HT1080 (cell line): ENCODE measurements at places on chromosomes 1 and 21.
A peak's percentile ranks its signal among the peaks of the same experiment; 100 is the strongest.

DNA sequence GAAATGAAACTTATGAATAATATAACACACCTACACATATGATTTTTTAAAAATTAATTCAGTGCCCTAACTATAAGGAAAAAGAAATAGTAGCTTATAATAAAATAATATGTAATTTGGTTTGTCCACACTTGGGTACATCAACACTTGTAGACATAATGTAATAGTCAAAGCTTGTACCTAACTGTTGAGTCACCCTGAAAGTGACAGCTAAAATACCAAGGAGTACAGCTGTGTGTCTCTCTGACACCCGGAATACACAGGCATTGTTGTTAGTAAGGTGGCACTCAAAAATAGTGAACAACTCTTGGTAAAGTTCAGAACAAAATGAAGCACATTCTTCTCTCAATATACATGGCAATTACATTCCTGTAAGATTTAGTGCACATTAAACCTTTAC is 243.4 kb downstream of the TRABD2B start:
- DNase-seq = no peak

GRCh38 chr1:177966199-177966598 is 3.7 kb downstream of the SEC16B start:
- peak; percentile 26 for DNase-seq

- no peak for DNase-seq
Observed at GRCh38 chr1:172298911-172299310, 121.6 kb upstream of the C1orf105 start.

DNA sequence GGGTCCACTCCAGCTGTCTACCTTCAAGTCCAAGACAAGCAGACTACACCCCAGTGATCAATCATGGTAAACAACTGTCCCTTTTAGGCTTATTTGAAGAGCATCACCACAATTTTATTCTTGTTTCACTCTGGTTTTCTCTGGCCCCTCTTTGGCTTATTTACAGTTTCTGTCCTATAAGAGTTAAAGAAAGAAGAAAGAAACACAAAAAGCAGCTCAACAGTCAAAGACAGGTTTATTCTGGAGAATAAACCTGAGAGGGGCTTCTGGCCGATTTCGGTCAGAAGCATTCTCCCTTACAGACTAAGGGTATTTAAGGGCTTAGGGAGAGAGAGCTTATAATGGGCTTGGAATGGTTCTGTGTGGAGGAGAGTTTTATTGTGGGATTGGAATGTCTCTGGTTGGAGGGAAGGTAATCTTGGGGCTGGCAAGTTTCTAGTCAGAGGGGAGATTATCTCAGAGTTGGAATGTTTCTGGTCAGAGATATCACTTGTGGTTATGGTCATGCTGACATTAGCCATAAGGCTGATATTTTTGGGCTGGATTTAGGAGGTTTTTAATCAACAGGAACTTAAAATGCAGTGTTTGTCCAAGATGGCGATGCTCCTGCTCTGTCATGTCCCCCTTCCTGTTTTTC is 161.0 kb downstream of the URB2 start:
- no peak for DNase-seq

GRCh38 chr1:19918057-19918456 is 5.4 kb downstream of the PLA2G2E start:
- DNase-seq = peak; percentile 64

DNA sequence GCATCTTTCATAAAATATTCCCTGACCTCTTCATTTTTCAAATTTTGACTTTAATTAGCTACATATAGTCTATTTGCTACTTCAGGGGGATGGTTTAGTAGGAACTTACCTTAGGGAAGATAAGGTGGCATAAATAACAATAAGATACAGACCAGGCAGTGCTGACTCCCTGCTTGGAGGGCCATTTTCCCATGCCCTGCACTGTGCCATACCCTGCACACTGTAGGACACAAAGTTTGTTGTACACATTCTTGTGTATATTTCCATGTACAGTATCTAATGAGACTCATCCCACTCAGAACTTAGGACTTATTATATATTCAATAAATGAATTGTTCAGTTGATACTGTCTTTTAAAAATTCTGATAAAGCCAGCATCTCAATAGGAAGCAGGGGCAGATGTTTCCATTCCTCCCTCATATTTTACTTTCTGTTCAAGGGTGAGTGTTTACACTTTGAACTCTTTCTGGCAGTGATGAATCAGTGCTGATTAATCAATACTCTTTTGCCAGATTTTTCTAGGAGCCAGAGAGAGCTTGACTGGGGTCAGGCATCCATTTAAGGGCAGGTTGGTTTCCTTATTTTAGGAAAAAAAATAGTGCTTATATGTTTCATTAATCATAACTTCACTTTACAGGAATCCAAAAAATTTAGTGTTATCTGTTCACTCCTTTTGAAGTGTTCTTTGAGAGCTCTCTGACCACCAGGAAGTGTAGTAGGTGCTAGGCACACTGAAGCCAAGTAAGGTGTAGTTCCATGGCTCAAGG is 30.6 kb downstream of the MPZL1 start:
- peak; percentile 8 for DNase-seq

GRCh38 chr1:227437495-227438008 is 119.3 kb upstream of the CDC42BPA start:
- peak; percentile 70 for DNase-seq

DNA sequence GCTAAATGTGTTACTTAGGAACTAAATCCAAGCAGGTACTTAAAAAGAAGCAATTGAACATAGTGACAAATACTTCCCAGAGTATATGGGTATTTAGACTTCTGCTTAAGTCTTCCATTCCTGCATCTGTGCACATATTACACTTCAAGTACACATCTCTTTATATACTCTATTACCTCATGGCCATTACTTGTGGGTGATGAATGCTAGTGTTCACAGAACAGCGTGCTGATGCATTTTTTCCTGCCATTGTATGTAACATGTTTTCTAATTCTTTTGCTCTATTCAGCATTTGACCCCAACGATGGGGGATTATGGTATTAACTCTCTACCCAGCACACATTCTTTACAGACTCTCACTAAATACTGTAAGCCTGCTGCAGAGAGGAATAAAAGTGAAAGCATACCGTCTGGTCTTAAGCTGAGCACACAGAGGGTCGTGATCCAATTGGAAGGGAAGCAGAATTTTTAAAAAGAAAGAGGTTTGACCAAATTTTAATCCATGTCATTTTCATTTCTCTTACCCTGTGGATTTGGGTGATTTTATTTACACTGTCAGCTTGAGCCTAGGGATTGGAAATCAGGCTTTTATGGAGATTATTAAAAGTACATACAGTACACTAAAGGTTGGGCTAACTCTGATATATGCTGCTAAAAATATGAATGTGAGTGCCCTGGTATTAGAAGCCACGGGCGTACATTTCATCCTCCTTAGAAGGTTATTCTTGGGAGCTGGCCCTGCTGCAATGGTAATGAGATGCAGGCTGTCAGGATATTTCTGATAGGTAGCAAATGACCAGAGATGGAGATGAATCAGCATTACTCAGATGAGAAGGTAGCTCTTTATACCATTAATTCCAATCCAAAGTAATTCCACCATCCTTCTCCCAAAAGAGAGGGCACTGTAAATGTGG is 95.5 kb upstream of the PROX1 start:
- DNase-seq = no peak

DNA sequence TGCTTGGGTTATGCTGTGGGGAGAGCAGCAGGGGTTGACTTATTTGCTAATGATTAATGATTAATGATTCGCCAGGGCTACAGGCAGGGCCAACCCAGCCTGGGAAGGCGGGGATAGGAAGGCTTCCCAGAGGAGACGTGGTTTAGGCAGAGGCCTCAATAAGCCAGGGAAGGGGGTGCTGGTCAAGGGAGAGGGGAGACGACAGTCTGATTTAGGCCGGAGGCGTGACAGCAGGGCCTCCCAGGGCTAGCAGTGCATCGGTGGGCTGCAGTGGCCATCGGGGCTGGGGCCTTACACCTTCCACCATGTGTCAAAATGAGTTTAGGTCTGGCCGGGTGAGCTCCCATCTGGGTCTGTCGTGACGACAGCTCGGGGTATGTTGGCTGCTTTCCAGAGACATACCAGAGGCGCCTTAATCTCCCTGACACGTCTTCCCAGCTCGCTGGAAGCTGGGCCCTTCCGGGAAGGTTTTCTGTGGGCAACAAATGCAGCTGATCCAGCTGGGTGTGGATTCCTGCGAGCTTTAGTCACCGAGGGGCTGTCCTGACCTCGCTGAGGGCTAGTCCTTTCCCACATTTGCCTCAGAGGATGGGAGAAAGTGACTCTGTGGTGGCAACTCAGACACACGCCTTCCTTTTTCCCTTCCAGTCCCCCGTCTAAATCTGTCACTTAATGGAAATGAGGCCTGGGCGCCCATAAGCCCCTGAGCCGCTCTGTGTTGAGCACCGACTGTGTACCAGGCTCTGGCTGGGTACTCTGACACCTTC is 3.7 kb upstream of the SLC1A7 start:
- peak; percentile 98 for DNase-seq

- DNase-seq = no peak
Observed at GRCh38 chr1:204357551-204358490, 1.9 kb downstream of the PLEKHA6 start.

DNA sequence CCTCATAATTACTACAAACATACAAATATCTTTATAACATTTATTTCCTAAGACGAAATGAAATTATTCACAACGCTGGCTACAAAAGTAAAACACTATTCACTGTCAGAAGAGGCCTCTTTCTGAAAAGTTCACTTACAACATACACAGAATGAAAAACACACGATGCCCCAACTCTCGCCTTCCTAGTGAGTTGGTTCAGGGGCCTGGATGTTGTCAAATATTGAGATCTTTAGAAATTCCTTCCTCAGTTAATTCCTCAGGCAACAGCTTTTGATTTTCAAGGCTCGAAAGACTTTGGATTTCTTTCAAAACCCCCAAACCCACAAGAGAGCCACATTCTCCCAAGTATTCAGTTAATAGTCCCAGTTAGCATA is 14.2 kb upstream of the KCNE1 start:
- DNase-seq = no peak

GRCh38 chr1:12039164-12039525 is 19.8 kb downstream of the MIIP start:
- no peak for DNase-seq

GRCh38 chr1:5798904-5799303 is 193.3 kb downstream of the NPHP4 start:
- no peak for DNase-seq

- DNase-seq = no peak
Observed at GRCh38 chr21:31929548-31929947, 56.7 kb downstream of the HUNK start.

GRCh38 chr1:202561726-202562443 is 148.4 kb downstream of the SYT2 start:
- no peak for DNase-seq

DNA sequence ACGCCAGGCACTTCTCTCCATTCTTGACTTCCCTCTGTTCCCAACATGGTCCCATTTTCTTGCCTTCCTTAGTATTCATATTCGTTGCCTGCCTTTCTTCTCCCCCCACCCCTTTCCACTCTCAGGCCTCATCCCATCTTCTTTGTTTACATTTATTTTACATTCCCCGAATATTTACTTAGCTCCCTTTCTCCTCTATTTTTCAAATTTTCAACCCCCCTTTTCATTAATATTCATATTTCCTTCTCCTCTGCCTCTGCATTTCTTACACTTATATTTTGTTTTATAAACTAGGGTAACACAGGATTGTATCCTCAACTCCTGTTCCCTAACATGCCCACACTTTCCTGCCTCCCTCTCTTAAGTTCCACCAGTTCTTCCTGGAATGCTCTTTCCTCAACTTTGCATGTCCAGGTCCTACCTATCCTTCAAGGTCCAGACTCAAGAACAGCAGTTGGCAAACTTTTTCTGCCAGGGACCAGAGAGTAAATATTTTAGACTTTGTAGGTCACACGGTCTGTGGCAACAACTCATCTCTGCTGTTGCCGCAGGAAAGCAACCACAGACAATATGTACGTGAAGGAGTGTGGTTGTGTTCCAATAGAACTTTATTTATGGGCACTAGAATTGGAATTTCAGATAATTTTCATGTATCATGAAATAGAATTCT is 29.8 kb upstream of the A3GALT2 start:
- no peak for DNase-seq

DNA sequence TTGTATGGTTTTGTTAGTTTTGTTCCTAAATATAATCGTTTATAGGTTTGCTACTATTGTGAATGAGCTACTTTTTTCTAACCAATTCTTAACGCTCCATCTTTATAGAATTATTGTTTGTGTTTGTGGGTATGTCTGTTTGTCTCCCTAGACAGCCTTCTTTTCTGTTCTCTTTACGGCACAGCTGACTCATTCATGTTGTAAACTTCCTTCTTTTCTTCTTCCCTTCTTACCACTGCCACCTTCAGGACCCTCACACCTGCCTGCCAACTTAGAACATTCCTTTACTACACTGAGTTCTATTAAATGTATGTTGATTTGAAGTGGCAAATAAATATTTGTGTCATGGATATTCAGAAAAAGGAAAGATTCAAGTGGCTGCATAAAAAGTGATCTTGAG is 29.1 kb downstream of the AK5 start:
- DNase-seq = no peak

DNA sequence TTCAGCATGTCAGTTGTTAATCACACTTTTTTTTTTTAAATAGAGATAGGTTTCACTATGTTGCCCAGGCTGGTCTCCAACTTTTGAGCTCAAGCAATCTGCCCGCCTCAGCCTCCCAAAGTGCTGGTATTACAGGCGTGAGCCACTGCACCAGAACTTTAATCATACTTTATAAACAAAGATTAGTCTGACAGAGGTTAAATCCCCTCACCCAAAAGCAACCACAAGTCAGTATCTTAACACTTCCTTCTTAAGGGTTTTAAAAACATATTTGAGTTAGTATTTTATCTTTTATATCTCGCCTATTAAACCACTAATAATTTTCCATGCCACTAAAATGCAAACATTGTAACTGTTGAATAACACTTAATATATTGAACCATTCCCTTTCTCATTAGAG is 70.2 kb downstream of the COP1 start:
- no peak for DNase-seq

- no peak for DNase-seq
Observed at GRCh38 chr1:53366901-53367502, 39.1 kb upstream of the LRP8 start.

- DNase-seq = no peak
Observed at GRCh38 chr1:1243807-1244191, 2.7 kb downstream of the C1QTNF12 start.

DNA sequence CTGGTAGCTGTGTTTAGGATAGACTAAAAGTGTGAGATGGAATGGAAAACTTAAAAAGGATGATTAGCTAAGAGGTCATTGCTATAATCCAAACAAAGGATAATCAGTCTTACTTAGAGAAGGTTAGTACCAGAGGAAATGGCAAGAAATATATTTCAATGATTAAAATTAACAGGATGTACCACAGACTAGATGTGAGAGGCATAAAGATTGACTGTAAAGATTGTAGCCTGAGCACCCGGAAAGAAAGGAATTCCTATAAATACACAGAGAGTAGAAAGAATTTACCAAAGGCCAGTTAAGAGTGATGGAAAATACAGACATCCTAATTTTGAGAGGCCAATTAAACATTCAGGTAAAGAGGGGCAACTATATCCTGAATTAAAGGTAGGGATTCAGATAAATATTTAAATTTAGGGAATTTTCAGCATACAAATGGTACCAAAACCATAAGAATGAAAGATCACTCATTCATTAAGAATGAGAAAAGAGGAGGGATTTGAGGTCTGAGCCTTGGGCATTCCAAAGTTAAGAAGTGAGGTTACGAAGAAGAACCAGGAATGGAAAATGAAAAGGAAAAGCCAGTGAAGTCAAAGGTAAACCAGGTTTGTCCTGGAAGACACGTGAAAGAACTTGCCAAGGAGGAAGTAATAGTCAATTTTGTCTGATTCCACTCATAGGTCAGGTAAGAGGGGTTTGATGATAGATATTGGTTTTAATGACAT is 46.4 kb upstream of the RGS1 start:
- no peak for DNase-seq
